Kidney glomerular epithelial cell (primary cell): ENCODE measurements at places on chromosomes 1 and 21.

- DNase-seq, result no peak
Observed at GRCh38 chr1:156163712-156164111, 10.3 kb downstream of the SEMA4A start.

DNA sequence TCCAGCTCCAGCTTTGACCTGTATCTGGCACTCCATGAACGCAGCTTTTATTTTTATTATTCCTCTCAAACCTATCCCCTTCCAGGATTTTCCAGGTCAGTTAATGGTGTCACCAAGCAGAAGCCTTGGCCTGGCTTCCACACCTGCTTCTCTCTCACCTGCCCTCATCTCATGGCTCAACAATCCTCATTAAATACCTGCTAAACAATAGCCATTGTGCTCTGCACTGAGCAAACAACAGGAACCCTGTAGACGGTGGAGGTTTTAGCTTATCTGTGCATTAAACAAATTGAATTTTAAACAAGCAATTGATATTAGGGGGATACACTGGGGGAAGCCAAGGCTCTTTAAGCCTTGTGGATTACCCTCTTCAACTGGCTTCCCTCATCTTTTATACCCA lies 15.3 kb downstream of the PYCR2 start:
- no peak for DNase-seq

GRCh38 chr1:192724670-192725069 lies 84.2 kb upstream of the RGS2 start:
- DNase-seq, result no peak

DNA sequence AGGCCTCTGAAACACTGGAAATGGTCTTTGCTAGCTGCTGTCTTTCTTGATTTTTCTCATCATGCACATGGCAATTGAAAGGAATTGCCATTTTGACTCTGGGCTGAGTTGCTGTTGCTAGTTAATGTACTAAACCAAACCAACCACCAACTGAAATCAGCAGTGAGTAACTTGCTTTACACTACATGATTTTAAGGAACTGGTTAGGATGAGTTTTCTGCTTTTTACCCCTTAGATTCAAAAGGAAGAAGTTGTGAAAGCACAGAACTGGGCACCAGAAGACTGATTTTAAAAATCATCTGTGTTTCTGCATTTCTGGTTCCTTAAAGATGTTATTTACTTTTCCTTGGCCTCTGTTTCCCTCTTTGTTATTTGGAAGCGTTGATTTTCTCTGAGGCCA lies 361.9 kb downstream of the HLX start:
- no peak for DNase-seq

GRCh38 chr1:191206513-191207207 lies 729.0 kb upstream of the BRINP3 start:
- DNase-seq, result no peak
